ENCODE measurements at places on chromosomes 3 and 15. TPM values are rescaled to one million over a fixed set of nuclear protein-coding genes. Genes with fewer than 3 reads are reported as not detected.

The STRA6 gene
- polyA plus RNA-seq = 4.7 TPM

The ALCAM gene
- 138 TPM for polyA plus RNA-seq

The SCN11A gene
- polyA plus RNA-seq = 1.1 TPM

The SLC22A13 gene
- polyA plus RNA-seq = 0.07 TPM

The LRRIQ4 gene
- 0.16 TPM for polyA plus RNA-seq

The SLC25A36 gene
- polyA plus RNA-seq = 234 TPM

The VGLL3 gene
- polyA plus RNA-seq = 25.5 TPM

The CTXN2 gene
- not detected for polyA plus RNA-seq

The ZKSCAN7 gene
- polyA plus RNA-seq = 19.2 TPM

The EPHB1 gene
- polyA plus RNA-seq = 3.9 TPM

The CP gene
- polyA plus RNA-seq = 4.3 TPM

The ZNF660 gene
- 9.5 TPM for polyA plus RNA-seq

GRCh38 chr3:99348451-99348850, 289.9 kb upstream of the COL8A1 start:
- DNase-seq = no peak

- peak; percentile 89 for DNase-seq
These were observed 27.2 kb downstream of the ABI3BP start for GRCh38 chr3:100966049-100966491.

DNA sequence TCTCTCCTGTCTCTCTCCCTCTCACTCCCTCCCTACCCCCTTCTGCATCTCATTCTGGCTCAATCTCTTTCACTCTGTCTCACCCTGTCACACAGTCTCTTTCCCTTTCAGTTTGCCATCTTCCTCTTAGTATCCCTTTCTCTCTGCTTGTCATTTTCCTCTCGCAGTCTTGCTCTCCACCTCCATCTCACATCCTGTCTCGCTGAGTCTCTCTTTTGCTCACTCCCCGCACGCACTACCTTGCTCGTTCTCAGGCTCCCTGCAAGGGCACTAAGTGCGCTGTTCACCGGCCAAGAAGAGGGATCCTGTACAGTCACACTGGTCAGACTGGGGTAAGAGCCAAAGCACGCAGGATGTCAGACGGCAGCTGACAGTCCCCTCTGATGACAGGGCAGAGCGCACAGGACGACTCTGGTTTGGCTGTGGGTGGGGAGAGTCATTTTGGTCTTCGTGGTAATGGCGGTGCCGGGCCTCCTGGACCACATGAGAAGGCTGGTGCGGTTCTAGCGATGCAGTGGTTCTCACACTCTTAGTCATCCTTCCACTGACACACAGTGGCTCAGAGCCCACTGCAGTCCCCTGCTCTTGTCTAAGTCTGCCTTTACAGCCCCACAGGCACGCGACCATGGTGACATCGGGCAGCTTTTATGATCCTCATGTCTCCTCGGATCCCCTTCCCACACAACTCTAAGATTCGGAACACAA, 356.8 kb downstream of the FOXP1 start:
- DNase-seq = no peak

- no peak for DNase-seq
These were observed 49.8 kb upstream of the PFN2 start for GRCh38 chr3:150020527-150020926.

DNA sequence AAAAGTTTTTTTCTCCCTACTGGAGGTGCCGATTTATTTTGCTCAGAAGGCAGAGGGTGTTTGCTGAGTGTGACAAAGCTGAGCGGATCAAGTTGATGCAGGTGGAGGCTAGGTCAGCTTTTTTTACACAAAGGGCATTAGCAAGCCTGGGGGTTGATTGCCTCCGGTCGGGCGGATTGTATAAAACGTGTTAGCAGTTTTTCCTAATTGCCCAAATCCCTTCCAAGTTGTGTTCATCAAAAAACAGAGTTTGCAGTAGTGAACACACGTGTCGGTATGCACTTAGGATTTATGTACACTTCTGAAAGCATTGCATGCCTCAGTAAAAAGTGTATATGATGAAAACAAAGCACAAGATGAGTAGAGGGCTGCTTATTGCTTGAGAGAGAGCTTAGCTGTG, 2.6 kb downstream of the GPR160 start:
- no peak for DNase-seq

DNA sequence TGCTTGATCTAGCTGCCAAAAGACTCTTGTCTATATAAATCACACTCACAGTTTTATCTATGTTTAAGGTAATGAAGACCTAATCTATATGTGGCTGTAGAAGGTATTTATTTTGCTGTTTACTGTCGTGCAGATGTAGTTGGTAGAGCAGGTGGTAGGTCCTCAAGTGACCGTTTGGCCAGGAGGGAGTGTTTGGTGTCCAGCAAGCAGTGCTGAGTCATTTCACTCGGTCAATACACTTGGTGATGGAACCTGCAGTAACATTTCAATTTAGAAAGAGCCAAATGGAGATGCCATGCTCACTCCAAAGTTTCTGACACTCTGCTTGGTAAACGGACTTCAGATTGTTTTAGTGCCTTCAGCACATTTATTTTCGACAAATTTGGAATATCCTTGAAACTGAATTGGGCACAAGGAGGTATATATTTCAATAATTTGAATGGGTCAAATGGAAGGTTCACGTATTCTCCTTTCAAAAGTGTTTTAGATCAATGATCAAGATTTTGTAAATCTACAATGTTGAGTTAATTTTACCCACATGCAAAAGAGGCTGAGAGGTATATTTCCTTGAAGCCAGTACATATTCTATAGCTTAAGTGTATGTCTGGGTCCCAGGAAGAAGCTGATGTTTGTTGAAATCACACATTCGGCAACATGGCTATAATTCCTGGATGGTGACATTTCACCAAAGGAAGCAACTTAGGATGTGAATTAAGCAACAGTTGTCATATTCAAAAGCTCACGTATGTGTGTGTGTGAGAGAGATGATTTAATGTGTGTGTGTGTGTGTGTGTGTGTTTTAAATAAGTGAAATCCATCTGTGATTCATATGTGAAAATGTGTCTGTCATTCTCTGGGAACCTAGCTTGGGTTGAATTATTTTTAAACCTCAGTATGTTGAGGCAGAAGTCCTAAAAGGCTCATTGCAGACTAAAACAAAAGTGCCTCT, 7.7 kb upstream of the CX3CR1 start:
- no peak for DNase-seq

GRCh38 chr15:91476861-91477260, 376.6 kb upstream of the SLCO3A1 start:
- no peak for DNase-seq

- no peak for DNase-seq
These were observed 43.3 kb downstream of the TOPAZ1 start for GRCh38 chr3:44284949-44285348.

DNA sequence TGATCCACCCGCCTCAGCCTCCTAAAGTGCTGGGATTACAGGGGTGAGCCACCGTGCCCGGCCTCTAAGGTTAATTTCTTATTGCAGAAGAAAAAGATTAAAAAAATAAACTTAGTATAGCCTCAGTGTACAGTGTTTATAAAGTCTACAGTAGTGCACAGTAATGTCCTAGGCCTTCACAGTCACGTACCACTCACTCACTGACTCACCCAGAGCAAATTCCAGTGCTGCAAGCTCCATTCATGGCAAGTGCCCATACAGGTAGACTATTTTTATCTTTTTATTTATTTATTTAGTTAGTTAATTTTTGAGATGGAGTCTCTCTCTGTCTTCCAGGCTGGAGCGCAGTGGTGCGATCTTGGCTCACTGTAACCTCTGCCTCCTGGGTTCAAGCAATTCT, 3.2 kb upstream of the FLNB start:
- DNase-seq = no peak

- DNase-seq = no peak
These were observed 148.6 kb downstream of the IMPG2 start for GRCh38 chr3:101171681-101172191.

DNA sequence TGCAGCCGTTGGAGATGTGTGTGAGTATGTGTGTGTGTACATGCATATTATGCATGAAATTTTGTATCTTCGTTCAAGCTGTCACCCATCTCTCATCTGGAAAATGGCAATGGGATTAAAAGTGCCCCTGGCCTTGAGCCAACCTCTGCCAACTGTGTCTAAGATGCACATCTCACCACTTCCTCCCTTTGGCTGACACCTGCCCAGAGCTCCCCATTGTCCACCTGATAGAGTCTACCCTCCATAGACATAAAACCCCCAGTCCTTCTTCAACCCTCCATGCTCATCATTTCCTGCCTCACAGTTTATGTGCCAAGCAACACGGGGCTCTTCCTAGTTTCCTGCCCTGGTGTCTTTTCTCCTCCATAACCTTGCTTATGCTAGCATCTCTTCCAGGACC, 187.5 kb upstream of the HES1 start:
- DNase-seq = no peak

- DNase-seq = peak; percentile 7
These were observed 52.9 kb upstream of the WNT7A start for GRCh38 chr3:13932578-13933295.

GRCh38 chr15:67148196-67148701, 82.8 kb downstream of the SMAD3 start:
- no peak for DNase-seq

Data from right lung (tissue), 10 donors.